EL (cell line): ENCODE measurements at places on chromosomes 6 and 20.
A peak's percentile ranks its signal among the peaks of the same experiment; 100 is the strongest.

- peak; percentile 62 for DNase-seq
Observed at GRCh38 chr6:44338228-44339122, 4.0 kb upstream of the SPATS1 start.

- DNase-seq, result peak; percentile 43
Observed at GRCh38 chr6:14467591-14467990, 350.0 kb downstream of the CD83 start.

DNA sequence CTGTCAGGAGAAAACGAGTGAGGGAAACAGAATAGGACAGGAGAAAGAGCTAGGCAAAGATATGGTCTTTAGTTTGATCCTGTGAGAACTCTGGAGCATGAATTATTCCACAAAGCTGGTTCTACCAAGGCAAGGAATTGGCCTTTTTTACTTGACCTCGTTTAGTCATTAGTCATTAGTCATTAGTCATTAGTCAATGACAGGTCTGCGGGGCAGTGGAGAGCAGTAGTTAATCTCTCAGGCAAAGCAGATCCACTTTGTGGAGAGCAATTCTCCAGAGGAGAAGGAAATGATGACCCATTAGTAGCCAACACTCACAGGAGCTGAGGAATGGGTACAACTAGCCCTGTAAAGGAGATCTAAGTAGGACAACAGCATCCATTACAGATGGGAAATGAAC is 22.0 kb upstream of the ABCC10 start:
- peak; percentile 49 for DNase-seq

DNA sequence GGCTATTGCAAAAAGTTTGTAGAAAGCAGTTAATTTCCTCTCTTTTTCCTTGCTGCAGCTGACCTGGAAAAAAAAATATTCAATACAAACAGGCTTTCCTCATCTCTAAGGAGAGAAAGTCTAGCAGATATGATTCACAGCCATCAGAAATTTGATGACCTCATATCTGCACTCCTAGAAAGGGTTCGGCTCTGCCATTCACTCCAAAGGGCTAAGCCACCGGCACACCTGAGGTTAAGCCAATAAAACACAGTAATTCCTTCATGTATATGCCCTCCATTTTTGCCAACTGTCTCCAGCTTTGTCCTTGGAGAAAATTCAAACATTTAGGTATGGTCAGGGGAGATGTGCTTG is 18.7 kb upstream of the LY86 start:
- DNase-seq, result no peak

DNA sequence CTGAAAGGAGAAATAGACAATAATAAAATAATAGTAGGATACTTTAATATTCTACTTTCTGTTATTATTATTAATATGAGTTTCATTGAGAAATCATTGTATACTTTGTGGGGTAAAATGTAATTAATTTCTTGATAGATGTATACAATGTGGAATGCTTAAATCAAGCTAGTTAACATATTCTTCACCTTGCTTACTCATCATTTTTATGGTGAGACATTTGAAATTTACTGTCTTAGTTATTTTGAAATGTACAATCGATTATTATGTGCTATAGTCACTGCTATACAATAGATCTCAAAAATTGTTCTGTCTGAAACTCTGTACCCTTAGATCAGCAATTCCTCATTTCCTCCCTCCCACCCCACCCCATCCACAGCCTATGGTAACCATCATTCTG is 720.3 kb downstream of the RNF144B start:
- DNase-seq, result no peak

DNA sequence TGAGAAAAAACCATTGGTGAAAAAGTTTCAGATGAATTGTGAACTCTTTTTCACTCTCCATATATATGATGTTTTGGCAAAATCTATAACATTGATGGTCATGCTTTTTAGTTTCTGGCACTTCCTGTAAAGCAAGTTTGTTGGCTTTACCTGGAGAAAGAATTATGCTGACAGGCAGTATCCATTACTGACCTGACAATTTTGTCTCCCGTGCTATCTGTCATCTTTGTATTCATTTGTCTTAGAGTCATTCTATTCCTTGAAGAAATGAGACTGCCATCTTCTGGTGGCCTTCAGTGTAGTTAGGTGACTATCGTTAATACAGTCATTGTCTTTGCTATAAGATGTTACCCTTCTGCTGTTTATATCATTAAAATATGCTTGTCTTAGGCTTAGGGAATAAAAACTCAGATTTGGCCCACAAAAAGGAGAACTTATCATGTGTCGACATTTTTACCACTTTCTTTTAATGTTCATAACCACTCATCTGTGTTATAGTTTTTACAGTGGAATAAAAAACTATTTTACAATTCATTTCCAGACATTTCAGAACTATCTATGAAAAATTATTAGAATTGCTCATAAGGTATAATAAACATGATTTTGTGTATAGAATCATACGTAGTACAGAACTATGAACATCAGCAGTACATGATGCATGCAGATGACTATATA is 707.0 kb downstream of the EPM2A start:
- DNase-seq, result peak; percentile 52

- DNase-seq, result peak; percentile 64
Observed at GRCh38 chr6:26105842-26106241, 18.6 kb downstream of the HFE start.

GRCh38 chr6:148746363-148747144 is at the start of gene UST:
UST (plus strand) TSS chr6:148747030; CDS start chr6:148747431, 401 bp downstream.
- DNase-seq, result peak; percentile 97

DNA sequence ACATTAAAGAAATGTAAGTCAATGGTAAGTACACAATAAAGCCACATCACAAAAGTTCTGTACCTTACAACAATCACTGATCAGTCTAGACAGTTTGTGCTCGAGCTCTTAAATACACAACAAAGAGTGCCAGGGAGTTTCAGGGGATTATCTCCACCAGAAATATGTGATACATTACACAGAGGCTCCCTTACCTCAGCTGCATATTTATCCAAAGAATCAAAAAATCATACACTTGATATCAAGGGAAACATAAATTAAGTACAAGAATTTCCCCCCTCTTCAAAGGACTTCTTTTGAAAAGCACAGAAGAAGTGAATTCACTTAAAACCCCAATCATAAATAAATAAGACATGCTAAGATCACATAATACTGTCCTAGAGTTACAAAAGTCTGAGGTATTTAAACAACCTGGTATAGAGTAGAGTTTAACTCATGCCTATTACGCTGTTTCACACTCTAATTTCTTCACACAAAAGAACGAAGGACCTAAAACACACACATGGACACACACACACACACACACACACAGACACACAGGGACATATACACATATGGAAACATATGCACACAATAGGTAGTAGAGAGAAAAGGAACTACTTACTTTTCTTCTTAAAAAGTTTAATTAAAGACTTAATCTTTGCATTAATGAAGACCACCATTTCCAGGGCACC is 528 bp downstream of the NHSL1 start:
- no peak for DNase-seq

DNA sequence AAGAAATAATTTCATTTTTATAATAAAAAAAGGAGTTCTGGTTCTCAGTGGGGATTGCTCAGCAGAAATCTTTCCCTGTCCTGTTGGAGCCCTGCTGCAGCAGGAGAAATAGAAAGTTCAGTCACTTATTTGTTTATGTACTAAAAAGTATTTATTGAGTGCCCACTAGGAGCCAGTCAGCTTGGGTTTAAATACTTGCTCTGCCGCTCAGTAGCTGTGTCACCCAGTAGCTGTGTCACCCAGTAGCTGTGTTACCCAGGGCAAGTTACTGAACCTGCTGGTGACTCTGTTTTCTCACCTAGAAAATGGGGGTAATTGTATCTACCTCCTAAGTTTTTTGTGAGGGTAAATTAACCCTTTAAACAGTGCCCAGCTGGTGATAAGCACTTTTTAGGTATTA is 32.9 kb downstream of the FOXF2 start:
- no peak for DNase-seq

- DNase-seq, result peak; percentile 44
Observed at GRCh38 chr6:159935065-159935464, 33.8 kb upstream of the IGF2R start.
